ENCODE measurements at places on chromosomes 6 and 20.

GRCh38 chr6:164078532-164079274 is 664.2 kb downstream of the QKI start:
- no peaks in the 10 kb centered on the region for H3K4me1 ChIP-seq
- no peak overlapping the region for H3K4me3 ChIP-seq
- no peaks in the 10 kb centered on the region for H3K27me3 ChIP-seq
- H3K36me3 ChIP-seq = no peaks in the 10 kb centered on the region

GRCh38 chr6:167392631-167393316 is 67.9 kb downstream of the TTLL2 start:
- DNase-seq = no peak
- peaks cover 20% of the 10 kb centered on the region for H3K27me3 ChIP-seq
- no peaks in the 10 kb centered on the region for H3K36me3 ChIP-seq
- H3K27ac ChIP-seq = no peak overlapping the region

DNA sequence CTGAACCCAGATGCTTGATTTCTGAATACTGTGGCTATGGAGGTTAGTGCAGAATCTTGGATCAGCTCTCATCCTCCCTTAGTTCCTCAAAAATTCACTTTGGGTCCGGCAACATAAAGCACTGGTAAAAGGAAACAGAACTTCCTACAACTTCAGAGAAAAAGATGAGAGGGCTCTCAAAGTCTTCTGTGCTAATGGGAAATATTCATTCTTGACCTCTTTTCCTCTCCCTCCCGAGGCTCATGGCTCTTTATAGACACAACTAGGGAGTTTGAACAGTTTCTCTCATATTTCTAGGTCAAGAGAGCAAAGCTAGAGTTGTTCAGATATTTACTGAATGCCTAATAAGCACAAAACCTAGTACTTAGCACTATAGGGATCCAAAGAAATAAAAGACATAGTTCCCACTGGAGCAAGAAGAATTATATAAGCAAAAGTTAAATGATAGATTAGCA is 124.1 kb upstream of the TCF21 start:
- no peaks in the 10 kb centered on the region for H3K4me1 ChIP-seq
- H3K27me3 ChIP-seq = peaks cover 29% of the 10 kb centered on the region
- H3K27ac ChIP-seq = no peak overlapping the region
- no peaks in the 10 kb centered on the region for H3K36me3 ChIP-seq
- H3K4me3 ChIP-seq = no peak overlapping the region

DNA sequence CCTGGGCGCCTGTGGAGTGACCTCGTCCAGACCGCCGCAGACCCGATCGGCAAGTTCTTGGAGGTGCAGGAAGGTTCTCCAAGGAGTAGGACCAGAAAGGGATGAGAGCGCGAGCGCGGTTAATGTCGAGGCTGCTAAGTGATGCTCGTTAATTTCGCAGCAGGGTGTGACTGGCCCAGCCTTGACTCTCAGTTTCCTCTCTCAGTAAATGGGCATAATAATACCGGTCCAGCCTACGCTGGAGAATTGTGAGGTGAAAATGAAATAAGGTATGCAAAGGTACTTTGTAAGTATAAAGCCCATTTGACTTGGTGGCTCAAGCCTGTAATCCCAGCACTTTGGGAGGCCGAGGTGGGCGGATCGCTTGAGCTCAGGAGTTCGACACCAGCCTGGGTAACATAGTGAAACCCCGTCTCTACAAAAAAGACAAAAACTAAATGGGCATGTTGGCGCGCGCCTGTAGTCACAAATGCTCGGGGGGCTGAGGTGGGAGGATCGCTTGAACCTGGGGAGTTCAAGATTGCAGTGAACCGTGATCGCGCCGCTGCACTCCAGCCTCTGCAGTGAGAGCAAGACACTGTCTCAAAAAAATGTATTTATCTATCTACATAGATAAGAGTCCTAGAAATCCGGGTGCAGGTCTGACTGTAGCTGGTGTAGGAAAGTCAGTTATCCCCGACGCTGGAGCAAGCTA is 634 bp upstream of the BTBD9 start:
- no peaks in the 10 kb centered on the region for H3K27me3 ChIP-seq
- H3K36me3 ChIP-seq = no peaks in the 10 kb centered on the region
- DNase-seq = no peak

DNA sequence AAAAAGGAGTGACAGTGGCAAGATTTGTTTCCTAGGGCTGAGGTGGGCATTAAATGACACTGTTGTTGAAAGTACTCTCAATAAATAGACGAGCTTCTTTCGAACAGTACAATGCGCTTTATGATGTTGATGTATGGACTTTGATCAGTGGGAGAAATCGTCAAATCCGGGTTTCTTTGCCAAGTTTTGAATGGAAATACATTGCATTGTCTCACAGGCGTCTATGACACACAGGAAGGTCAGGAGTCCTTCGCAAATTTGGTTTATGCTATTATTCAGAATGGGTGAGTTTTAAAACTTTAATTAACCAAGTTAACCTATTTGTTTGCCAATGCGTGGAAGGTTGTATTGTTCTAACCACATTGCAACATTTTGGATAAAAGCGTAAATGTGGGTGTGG is 547.3 kb upstream of the SLC35B3 start:
- H3K4me3 ChIP-seq = no peak overlapping the region
- no peaks in the 10 kb centered on the region for H3K36me3 ChIP-seq
- peaks cover 2% of the 10 kb centered on the region for H3K4me1 ChIP-seq
- DNase-seq = no peak
- peaks cover 24% of the 10 kb centered on the region for H3K27me3 ChIP-seq

DNA sequence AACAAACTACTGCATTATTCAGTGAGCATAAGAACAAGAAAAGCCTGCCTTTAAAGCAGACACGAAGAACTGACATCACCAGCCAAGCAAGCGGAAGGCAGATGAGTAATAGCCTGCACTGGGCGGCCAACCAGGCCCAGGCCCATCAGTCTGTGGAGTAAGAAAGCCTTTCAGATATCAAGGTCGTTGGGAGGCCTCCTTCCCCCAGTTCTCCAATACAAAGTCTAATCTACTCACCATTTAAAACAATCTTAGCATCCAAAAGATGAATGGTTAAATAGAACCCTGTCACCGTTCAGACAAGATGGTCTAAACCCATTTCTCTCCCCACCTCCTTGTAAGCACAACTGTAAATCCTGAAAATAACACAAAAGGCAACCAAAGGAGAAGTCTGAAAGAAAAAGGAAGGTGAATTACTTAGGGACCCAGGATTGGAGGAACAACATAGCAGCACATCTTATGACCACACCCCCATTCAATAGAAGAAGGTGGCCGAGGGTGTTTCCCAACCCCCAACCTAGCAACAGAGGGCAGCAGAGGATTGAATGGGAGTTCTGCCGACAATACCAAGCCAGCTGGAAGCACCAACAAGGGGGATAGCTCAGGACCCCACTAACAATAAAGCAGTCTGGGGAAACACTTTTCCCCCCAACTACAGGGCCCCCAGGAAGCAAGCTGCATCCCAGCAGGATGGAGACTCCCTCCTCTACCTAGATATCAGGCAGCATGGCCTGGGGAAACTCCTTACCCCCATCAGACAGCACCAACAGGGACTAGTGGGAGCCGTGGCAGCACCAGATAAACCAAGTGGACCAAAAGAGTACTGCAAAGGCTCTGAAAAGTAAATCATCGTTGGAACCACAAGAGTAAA is 67.9 kb downstream of the ZHX3 start:
- no peaks in the 10 kb centered on the region for H3K27me3 ChIP-seq
- no peak overlapping the region for H3K27ac ChIP-seq
- peaks cover 16% of the 10 kb centered on the region for H3K4me1 ChIP-seq
- H3K4me3 ChIP-seq = no peak overlapping the region

- no peak overlapping the region for H3K27ac ChIP-seq
- H3K36me3 ChIP-seq = peaks cover 2% of the 10 kb centered on the region
- H3K27me3 ChIP-seq = no peaks in the 10 kb centered on the region
- DNase-seq = no peak
- H3K4me1 ChIP-seq = peaks cover 17% of the 10 kb centered on the region
Measured at GRCh38 chr20:25254571-25254970, 6.7 kb downstream of the PYGB start.

- no peak overlapping the region for H3K4me3 ChIP-seq
- H3K4me1 ChIP-seq = peaks cover 14% of the 10 kb centered on the region
- no peak overlapping the region for H3K27ac ChIP-seq
- DNase-seq = no peak
Measured at GRCh38 chr6:137259349-137259748, 40.2 kb upstream of the IFNGR1 start.

DNA sequence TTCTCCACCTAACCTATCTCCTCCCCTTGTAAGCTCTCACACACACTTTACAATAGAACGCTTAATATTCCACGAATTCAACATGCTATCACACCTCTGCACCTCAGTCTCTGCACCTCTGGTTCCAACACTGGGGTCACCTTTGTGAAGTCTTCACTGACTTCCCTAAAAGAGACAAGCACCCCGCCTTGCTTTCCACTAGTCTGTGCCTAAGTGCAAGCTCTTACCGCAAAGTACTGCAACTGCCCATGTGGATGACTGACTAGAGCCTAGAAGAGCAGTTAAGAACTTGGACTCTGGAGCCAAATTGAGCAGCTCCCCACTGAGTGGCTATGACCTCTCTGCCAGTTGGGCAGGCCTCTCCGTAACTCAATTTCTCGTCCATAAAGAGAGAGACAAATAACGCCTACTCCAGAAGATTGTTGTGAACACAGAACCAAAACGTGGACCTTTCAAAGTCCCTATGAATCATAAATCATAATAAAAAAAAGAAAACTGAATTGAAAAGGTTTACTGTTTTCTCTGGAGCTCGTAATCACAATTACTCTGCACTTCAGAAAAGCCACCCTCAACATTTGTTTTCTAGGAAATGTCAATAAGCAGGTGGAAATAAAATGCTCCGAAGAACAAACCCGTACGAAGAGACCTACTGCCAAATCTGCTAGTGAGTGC is 1.2 kb downstream of the IFNGR1 start:
- peak overlapping the region; percentile 98 for H3K27ac ChIP-seq
- H3K4me1 ChIP-seq = peaks cover 47% of the 10 kb centered on the region
- DNase-seq = no peak
- no peaks in the 10 kb centered on the region for H3K27me3 ChIP-seq
- H3K4me3 ChIP-seq = peak overlapping the region; percentile 100

GRCh38 chr6:155317186-155317585 is 2.9 kb upstream of the TFB1M start:
- H3K27ac ChIP-seq = no peak overlapping the region
- peaks cover 2% of the 10 kb centered on the region for H3K36me3 ChIP-seq
- no peaks in the 10 kb centered on the region for H3K27me3 ChIP-seq

Measured in T-helper 17 cell (primary cell).